ENCODE measurements at places on chromosomes 5 and 9. TPM values are rescaled to one million over a fixed set of nuclear protein-coding genes. Genes with fewer than 3 reads are reported as not detected.

OR1Q1 gene
- total RNA-seq: not detected

DNA sequence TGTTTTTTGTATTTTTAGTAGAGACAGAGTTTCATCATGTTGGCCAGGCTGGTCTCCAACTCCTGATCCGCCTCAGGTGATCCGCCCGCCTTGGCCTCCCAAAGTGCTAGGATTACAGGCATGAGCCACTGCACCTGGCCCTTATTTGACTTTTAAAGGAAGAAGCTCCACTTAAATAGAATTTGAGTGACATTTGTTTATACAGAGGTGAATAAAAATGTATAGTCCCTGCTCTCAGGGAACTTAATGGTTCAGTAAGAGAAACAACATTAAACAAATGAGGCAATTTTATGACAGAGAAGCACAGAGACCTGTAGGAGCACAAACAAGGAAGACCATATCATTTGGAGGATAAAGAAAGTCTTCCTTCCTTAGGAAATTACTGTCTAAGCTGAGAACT is 65.7 kb downstream of the C9orf152 start:
- no peak for DNase-seq

CBY3 gene
- total RNA-seq: not detected

CDHR2 gene
- total RNA-seq: 0.25 TPM

DNA sequence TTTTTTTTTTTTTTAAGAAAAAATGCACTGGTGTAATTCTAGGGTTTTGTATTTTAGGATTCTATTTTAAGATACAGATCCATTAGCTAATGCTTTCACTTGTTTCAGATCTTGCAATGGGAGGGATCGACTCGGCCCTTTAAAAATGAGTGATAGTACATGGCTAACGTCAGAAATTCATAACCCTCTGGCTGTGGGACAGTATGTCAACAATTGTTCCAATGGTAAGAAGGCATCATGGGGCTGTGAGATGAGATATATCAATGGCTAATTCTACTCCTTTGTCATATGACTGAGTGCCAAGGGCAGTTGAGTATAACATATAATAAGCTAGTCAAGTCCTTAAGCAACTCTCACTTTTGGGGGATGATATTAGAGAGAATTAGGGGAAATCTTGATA is 4.4 kb downstream of the SETD9 start:
- no peak for DNase-seq

DNA sequence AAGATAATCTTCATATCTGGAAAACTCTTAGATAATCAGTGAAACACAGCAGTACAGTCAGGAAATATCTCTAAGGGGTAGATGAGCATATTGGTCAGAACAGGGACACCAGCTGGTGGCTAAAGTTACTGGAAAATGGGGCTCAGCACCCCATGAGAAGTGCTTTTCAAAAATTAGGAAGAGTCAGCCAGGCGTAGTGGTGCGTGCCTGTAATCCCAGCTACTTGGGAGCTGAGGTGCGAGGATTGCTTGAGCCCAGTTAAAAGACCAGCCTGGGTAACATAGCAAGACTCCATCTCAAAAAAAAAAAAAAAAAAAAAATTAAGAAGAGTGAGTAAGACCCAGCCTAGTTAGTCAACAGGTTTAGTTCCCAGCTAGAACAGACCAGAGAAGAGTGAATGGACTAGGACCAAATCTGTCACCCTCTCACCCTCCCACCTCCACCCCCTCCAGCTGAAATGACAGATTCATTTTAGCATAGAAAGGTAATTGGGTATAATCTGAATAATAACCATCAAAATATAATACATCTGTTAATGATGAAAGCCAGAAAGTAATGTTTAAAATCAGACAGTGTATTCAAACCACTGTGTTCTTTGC is 120.9 kb downstream of the CDC42SE2 start:
- no peak for DNase-seq

DNA sequence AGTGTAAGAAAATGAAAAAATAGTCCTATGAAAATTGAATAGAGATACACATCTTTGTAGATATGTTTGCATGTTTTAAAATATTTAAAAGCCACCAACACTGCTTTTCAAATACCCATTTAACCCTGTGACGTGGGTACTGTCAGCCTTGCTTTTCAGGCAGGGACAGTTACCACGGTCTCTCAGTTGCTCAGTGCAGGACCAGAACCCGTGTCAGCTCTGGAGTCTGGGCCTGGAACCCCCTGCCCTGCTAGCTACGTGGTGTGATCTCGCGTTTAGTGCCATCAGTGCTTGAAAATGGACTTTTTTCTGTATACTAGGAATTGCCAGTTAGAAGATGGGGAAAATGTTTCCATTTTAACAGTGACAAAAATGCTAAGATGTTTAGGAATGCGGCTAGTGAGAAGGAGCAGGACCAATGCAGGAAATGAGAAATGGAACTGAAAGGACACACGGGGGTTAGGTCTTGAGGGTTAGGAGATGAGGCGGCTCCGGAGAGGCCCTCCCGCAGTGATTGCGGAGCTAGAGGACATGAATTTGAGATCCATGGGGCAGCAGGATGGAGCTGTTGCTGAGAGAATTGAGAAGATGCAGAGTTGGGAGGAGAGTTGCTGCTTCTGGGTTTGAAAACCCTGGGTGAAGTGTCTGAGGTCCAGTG is 13.7 kb downstream of the RNU6ATAC start:
- no peak for DNase-seq

DNA sequence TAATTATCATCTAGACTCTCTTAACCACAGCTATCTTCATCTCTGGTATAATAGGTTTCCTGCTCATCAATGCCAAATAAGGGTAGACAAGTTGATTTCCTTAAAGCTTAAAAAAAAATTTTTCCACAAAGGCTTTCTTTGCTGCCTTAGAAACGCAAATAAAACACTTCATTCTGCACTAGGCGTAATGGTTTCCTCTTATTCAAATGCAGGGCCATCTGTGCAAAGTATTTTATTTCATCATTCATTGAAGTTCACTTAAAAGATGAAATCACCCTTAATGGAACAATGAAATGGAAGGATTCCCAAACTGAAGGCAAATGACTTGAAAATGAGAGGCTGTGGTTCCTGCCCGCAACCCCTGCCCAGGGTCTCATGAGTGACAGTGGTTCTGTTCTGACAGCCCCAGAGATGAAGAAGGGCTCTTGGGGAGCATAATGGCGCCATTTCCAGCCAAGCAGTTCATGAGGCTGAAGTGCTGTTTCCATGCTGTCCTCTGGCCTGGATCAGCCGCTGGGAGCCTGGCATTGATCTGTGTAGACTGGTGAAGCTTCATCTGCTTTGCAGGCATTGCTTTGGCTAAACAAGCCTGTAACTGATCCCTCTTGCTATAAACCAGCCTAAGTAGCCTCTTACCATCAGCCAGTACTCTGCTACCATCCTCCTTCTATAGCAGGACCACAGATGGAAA is 276.9 kb upstream of the WWC1 start:
- DNase-seq: no peak

DNA sequence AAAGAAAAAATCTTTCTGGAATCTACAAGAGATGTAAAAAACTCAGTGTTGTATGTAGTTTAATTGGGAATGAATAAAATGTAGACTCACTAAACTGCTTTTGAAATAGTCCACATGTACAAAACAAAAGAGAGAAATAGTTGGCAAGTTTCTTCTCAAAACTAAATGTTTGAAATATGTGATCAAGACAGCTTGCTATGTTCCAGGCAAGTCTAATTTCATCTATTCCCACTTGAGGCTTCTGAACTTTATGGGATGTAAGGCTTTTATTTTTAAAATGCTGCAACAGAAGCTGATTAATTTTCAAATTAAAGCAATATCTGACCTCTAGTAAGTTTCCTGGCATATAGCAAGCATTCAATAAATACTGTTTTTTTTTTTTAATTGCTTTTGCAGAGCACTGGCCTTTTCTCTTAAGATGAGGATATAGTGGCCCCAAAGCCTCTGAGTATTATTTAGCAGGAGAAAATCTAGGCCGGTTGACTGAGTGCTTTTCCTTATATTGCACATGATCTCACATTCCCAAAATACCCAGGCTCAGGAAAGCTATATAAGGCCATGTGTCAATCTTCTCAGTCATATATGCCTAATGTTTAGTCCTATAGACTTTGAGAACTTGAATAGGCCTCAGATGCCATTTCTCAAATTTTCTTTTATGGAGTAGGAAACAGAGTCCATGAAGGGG is 183.2 kb downstream of the NTRK2 start:
- no peak for DNase-seq

SLC34A3 gene
- not detected for total RNA-seq

DNA sequence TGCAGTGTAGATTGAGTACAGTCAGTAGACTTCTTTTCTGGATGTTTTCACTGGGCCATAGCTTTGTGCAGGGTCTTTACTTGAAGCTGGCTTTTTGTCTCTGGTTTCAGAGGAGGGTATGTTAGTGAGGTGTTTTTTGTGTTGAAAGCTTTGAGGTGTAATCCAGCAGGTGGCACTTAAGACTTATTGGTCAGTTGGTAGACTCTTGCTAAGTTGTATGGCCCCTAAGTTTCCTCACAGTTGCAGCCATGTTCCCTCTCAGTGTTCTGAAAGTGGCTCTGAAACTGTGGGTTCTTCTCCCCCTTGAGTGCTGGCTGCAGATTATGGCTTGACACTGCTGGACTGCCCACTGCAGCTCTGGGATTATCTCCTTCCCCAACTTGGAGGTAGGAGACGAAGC is 55.7 kb upstream of the SLC44A1 start:
- DNase-seq: peak; percentile 9

SLCO6A1 gene
- total RNA-seq: not detected

DNA sequence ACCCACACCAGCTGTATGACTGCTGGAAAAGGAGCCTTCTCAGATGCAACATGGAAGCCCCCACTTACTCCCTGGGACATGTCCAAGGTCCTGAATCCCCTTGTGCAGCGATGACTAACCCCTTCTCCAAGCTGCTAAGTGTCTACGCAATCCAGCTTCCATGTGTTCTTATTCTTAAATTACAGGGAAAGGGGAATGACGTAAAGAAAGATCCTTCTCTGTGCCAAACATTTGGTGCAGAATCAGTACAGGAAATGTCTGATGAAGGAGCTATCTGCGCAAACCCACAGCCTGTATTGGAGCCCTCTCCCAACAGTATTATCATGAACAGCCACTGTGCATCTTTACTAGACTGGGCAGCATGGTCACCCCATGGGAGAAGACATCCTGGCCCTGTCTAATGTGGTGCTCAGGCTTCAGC is 183.2 kb downstream of the FRMD3 start:
- peak; percentile 19 for DNase-seq

DNA sequence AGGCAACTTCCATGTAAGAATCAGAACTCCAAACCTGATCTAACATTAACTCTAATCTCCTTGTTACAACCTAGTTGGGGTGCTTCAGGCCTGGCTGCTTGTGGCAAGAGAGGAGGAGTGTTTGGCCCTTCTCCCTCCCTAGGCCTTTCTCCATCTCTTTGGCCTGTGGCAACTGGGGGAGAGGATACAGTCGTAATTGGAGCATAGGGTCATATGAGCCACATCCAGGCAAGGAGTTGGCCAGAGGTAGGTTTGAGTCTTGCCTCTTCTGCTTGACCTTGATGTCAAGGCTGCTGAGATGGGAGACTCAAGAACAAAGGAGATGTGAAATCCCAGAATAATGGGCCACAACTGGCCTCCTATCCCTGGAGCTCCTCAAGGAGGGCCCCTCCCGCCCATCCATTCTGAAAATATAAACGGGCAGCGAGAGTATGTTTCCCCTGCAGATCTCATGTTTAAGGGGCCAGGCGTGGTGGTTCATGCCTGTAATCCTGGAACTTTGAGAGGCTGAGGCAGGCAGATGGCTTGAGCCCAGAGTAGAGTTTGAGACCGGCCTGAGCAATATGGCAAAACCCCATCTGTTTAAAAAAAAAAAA is 59.3 kb upstream of the ANGPTL2 start:
- no peak for DNase-seq

N4BP3 gene
- total RNA-seq: 22.2 TPM

DOCK8 gene
- total RNA-seq: 4.4 TPM

- no peak for DNase-seq
These were observed 349.1 kb downstream of the ZNF608 start for GRCh38 chr5:124397317-124397716.

GRCh38 chr9:18545636-18546360 is 71.8 kb downstream of the ADAMTSL1 start:
- DNase-seq: no peak

- peak; percentile 0 for DNase-seq
These were observed 110.0 kb downstream of the LURAP1L start for GRCh38 chr9:12884736-12885395.

ANXA2R gene
- 6.0 TPM for total RNA-seq

GRCh38 chr9:1994180-1994579 is 21.0 kb upstream of the SMARCA2 start:
- DNase-seq: no peak

- DNase-seq: no peak
These were observed 56.3 kb upstream of the EXOC3 start for GRCh38 chr5:386432-387341.

DNA sequence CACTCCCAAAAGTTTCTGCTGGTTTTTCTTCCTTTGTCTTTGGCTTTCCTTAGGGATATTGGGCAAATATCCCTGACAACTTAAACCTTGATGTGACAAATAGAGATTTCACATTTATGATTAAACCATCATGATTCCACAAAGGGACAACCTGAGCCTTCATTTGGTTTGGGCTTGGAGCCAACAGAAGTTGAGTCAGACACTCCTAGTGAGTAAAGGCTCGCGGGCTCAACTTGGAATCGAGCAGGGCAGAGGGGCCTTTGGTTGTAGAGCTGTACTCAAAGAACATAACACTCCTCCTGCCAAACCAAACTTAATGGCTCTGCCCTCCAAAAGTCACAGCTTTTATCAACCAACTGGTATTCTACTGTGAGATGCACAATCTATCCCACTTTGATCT is 290.2 kb upstream of the MAP3K1 start:
- no peak for DNase-seq

DNA sequence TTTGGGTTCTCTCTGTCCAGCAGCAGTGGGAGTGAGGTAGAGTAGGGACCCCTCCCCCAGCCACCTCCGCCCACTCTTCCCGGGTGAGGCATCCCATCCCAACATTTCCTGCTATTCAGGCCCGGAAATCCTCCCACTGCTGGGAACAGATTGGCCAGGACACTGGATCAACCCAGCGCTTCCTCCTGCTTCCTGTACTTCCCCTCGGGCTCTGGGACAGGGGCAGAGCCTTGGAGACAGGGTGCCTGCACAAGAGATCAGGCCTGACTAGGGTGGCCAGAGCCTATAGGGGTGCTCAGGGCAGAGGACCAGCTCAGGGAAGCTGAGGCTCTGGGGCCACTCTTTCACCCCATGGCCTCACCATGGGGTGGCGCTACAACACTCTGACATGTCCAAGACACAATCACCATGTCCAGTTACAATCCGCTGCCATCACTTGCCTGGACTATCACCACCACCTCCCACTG is 14.5 kb downstream of the SH2D3C start:
- DNase-seq: peak; percentile 89

GRCh38 chr5:157113002-157113401 is 4.2 kb upstream of the HAVCR2 start:
- no peak for DNase-seq

ARAP3 gene
- total RNA-seq: 42.5 TPM

- no peak for DNase-seq
These were observed 9.0 kb downstream of the KIAA1958 start for GRCh38 chr9:112495614-112496013.

Data from dermis microvascular lymphatic vessel endothelial cell (primary cell).